ENCODE measurements at places on chromosomes 4 and X. TPM values are rescaled to one million over a fixed set of nuclear protein-coding genes. Genes with fewer than 3 reads are reported as not detected.

DNA sequence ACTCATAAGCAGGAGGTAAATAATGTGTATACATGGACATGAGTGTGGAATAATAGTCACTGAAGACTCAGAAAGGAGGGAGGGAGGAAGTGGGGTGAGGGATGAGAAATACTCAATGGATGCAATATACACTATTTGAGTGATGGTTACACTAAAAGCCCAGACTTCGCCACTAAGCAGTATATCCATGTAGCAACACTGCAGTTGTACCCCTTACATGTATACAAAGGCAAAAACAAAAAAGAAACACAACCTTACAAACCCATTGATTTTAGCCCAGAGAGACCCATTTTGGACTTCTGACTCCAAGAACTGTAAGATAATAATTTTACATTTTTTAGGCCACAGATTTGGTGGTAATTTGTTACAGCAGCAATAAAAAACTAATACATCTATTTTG is 51.5 kb downstream of the VMA21 start:
- no peak for DNase-seq

GRCh38 chr4:38951598-38951997 is 80.6 kb downstream of the TMEM156 start:
- DNase-seq: no peak

GRCh38 chr4:1113311-1114009 is at the start of gene RNF212:
TSS of gene RNF212 (minus strand) at chr4:1113564. CDS start at chr4:1113464, 100 bp downstream.
- DNase-seq: peak; percentile 76

GRCh38 chr4:107708225-107708624 is 11.8 kb downstream of the PAPSS1 start:
- no peak for DNase-seq

- DNase-seq: no peak
These were observed 32.7 kb upstream of the DAPP1 start for GRCh38 chr4:99783940-99784339.

DNA sequence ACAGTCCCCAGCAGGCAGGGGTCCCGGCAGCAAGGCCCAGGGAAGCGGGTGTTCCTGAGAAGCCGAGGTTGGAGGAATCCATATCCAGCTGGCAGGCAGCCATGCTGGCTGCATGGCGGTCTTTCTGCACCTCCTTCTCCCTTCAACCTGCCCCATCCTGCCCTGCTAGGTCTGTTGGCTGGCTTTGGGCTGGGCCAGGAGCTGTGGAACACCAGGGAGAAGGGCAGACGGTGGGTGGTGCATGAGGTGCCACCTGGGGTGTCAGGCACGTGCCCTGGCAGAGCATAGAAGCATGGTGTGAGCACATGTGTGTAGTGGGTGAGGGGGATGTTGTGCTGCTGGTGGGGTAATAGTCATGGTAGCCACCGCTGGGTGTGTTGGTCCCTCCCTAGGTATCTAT is 150.1 kb downstream of the PJA1 start:
- DNase-seq: no peak

- DNase-seq: no peak
These were observed 8.1 kb downstream of the ENPEP start for GRCh38 chr4:110484029-110484428.

- DNase-seq: no peak
These were observed 17.0 kb downstream of the LAMP2 start for GRCh38 chrX:120452131-120452530.

- no peak for DNase-seq
These were observed 24.5 kb downstream of the TMSB4X start for GRCh38 chrX:12999422-12999821.

DNA sequence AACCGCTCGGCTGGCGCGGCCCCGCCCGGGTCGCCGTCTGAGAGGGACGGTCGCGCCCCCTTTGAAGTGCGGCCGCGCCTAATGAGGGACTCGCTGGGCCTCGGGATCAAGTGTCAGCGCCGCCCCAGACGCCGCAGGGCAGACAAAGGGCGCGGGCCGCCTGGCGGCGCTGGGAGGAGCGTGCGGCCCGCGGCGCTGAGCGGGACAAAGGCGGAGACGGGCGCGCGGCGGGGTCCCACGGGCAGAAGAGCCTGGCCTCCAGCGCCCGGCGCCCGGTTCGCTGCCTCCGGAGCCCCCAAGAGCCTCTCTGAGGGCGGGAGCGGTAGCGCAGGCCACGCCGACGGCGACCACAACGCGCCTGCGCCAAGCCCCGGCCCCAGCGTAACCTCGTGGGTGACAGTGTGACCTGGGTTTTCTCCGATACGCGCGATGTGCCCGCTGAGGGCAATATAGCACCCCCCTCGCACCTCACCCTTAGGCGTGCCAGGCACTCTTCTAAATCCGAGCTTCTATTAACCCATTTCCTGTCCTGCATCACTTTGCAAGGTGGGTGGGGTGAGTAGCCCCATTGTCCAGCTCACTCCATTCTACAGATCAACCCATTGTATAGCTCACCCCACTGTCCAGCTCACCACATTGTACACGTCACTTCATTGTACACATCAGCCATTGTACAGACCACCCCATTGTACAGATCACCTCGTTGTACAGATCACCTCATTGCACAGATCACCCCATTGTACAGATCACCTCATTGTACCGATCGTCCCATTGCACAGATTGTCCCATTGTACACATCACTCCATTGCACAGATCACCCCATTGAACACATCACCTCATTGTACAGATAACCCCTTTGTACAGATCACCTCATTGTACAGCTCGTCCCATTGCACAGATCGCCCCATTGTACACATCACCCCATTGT is 33.7 kb upstream of the STX18 start:
- DNase-seq: peak; percentile 88

DNA sequence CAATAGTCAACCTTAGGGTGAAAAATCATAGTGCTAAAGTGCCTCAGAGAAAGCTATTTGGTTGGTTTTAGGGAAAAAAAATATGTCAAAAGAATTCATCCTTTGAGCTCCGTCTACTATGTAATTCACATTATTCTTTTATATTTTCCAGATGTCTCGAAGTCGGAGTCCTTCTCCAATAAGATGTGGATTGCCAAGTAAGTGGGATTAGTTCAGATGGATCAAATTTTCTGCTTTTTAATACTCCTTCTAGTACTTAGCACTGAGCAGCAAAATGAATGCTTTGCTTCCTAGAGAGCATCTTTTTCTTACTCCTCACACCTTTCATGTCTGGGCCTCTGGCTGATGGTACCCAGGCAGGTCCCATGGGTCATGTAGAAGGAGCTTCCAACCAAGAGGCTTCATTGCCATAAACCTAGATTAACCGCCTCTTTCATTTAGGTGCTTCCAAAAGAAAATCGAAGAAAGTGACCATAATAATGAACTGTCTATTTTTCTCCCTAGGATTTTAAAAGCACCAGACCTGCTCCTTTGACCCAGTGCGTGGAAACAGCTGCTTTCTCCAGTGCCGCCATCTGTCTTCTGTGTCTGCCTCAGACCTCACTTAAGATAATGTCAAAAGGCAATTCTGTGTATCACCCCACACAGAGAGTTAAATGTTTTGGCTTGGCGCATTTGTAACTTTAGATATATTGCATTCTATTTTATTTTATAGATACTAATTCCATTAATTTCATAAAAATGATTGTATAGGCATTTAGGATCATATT is 43.5 kb downstream of the SPATA18 start:
- DNase-seq: no peak

DNA sequence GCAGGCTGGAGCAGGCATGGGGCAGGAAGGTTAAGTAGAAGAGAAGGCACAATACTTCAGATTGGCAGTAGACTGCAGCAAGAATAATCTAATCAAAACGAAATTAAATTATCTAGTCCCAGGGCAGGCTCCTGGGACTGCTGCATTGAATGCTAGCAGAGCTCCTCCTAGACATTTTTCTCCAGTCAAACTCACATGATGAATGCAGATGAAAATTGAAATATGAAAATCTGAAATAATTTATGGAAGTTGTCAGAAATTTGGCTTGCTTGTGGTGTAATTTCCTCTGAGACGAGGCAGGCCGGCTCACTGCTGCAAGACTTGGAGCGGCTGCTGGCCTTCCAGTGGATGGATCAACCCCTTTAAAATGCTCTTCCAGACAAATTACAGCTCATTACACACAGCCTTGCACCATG is 78.0 kb upstream of the TMEM33 start:
- no peak for DNase-seq

GRCh38 chr4:128323401-128323800 is 35.8 kb upstream of the PGRMC2 start:
- DNase-seq: no peak

DNA sequence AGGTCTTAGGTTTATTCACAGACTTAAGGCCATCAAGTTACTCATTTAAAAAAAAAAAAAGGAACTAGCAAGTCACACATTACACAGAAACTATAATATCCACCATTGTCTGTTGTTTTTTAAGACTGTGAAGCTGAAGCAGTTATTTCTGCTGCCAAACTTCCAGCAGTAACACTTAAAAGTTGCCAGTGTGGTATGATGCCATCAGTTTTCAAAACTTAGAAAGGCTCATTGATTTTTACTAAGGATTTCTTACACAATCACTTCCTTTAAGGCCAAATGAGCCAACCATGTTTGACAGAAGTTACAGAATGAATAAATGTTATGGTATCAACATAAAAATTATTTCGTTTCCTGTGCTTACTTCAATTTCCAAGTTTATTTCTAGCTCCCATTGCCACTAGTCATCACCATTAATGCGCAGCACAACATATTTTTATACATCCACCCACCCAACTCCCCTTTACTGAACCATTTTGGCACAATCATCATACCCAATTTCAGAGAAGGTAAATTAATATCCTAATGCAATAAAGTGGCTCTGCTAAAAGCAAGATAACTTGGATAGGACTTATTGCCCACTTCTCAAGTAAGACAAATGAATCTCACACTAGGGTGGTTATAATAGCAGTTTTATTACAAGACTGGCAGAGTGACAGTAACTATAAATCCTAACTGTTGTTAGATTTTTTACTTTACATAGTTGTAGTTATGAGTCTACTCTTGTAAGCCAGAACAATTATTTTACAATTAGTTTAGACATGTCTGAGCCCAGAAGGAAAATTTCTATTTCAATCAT is 13.1 kb downstream of the PDGFC start:
- DNase-seq: no peak

DNA sequence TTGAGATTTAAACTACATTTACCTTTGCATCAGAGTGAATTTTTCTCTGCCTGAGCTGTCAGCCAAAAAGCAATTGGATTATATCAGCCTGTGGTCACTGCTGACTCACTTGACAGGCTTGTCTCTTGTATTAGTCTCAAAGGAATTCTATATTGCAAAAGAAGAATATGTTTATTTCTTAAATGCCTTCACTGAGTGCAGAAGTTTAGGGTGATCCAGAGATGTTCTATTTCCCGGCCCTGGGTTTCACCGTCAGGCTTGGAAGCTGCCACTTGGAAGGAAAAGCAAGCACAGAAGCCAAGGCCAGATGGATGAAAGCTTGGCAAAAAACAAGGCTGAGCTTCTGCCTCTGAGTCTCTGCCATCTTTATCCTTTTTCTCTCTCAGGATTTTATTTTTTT is 80.9 kb downstream of the FAM114A1 start:
- DNase-seq: peak; percentile 68

GRCh38 chr4:16864199-16864598 is 34.2 kb downstream of the LDB2 start:
- DNase-seq: no peak

GRCh38 chrX:29113221-29113620 is 526.0 kb downstream of the IL1RAPL1 start:
- no peak for DNase-seq

- no peak for DNase-seq
These were observed 23.8 kb upstream of the CD38 start for GRCh38 chr4:15754323-15754722.

- no peak for DNase-seq
These were observed 1.2 kb upstream of the PDS5A start for GRCh38 chr4:39978904-39979303.

DNA sequence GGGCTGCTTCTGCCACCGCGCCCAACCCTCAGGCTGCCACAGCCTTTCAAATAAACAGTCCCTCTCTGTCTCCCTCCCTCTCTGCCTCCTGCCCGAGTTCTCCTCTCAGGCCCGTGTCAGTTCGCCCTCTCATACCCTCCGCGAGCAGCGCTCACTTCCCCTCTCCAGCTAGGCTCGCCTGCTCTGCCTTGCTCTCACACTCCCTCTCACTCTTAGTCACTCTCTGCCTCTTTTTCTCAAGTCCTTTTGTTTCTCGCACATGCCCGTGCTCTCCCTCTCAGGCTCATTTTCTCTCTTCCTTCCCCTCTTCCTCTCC is 3.2 kb downstream of the EFNB1 start:
- peak; percentile 78 for DNase-seq

GRCh38 chrX:136495043-136495442 is 2.3 kb upstream of the HTATSF1 start:
- no peak for DNase-seq

DNA sequence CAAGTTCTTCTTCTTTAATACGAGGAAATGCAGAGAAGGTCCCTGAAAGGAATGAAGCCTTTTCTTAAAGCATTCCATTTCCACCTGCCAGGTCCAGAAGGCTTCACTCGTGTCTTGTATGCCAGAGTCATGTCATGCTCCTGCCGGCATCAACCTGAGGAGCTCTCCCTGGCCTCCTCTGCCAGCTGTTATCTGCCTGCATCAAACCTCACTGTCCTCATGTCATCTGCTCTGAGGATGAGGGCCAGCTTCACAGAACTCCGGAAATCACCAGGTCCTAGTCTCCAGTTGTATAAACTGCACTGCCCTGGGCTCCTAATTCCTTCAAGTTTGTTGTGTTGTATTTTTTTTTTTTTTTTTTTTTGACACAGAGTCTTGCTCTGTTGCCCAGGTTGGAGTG is 20.0 kb upstream of the S100G start:
- no peak for DNase-seq

GRCh38 chr4:99612704-99613103 is 38.1 kb downstream of the MTTP start:
- DNase-seq: no peak

Gene MAB21L2
- 2.0 TPM for total RNA-seq

Gene NMU
- not detected for total RNA-seq

Gene HNRNPDL
- 110 TPM for total RNA-seq

Gene TCEAL5
- total RNA-seq: 0.45 TPM

Gene TLR1
- 6.0 TPM for total RNA-seq

Gene TMEM35A
- 0.24 TPM for total RNA-seq

Gene FANCB
- 0.89 TPM for total RNA-seq

Gene PPEF1
- total RNA-seq: 3.6 TPM

Gene EGFL6
- total RNA-seq: not detected

Gene TMSB15A
- total RNA-seq: 0.82 TPM

Gene CT47B1
- not detected for total RNA-seq
